Lower lobe of right lung (tissue), 2 donors: ENCODE measurements at places on chromosomes 2 and 18. TPM values are rescaled to one million over a fixed set of nuclear protein-coding genes. Genes with fewer than 3 reads are reported as not detected.
A peak's percentile ranks its signal among the peaks of the same experiment; 100 is the strongest.

Gene CRYGD
- not detected for total RNA-seq

DNA sequence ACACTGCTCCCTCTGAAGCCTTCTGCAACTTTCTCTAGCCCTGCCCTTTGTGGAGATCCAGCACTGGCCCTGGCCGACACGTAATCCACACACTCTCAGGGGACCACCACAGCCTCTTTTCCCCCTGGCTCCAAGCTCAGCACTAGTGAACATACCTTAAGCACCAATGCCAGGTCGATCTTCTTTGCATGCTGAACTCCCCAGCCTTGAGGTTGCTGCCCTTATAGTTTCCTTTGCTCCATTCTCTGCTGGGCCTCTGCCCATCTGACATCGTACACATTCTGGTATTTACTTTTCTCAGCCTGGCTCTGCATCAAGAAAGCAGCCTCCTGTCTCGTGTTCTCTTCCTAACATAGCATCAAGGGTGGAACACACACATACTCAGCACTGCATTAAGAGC is 361.5 kb downstream of the LPIN1 start:
- no peaks in the 10 kb centered on the region for H3K27me3 ChIP-seq
- no peak for DNase-seq
- H3K4me3 ChIP-seq: no peak overlapping the region
- no peak overlapping the region for H3K27ac ChIP-seq
- H3K4me1 ChIP-seq: no peaks in the 10 kb centered on the region

Gene TNS1
- total RNA-seq: 505 TPM

DNA sequence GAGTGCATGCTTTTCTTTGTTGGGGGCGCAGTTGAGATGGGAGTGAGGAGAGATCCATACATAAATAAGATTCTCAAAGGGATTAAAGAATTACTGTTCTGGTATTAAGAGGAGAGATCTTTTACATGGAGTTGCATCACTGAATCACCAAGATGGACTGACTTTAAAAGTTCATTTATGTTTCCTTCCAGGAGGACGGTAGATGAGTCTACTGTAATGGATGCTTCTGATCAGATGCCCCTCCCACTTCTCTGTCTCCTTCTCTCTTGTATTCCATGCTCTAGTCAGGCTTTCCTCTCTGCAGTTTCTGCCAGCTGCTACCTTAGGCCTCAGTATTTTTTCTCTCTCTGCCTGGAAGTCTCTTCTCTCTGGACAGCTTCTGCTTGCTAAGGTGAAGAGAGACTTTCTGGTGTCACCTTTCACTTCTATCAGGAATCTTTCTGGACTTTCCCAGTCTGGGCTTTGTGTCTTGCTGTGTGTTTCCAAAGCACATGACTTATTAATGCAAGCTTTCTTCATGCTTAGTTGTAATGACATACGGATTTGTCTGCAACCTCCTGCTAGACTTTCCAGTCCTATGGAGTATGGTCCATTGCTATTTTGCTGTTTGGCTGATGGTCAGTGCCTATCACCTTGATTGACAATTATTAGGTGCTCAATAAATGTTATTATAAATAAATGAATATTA is 23.6 kb downstream of the FAM171B start:
- no peak overlapping the region for H3K27ac ChIP-seq
- H3K4me3 ChIP-seq: no peak overlapping the region
- H3K4me1 ChIP-seq: no peaks in the 10 kb centered on the region
- H3K36me3 ChIP-seq: no peaks in the 10 kb centered on the region

DNA sequence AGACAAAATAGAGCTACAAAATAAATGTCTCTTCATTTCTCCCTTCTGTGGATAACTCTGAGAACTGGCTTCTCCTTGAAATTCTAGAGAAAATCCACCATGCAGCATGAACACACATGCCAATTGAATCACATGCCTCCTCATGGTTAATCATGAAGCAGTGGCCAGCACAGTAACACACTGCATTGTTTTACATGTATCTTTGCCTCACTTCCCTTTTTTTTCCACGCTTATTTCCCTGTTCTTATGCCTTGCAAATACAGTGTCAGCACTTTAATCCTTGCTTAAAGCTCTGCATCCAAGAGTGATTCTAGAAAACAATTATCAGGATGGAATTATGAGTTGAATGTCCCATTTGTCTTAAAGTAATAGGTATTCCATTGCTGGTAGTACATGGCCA is 50.3 kb upstream of the ZBTB7C start:
- DNase-seq: no peak
- no peaks in the 10 kb centered on the region for H3K4me1 ChIP-seq
- no peak overlapping the region for H3K4me3 ChIP-seq
- no peaks in the 10 kb centered on the region for H3K27me3 ChIP-seq
- H3K27ac ChIP-seq: no peak overlapping the region

GRCh38 chr2:236473691-236474090 is 95.9 kb upstream of the ACKR3 start:
- H3K4me3 ChIP-seq: no peak overlapping the region
- no peaks in the 10 kb centered on the region for H3K4me1 ChIP-seq
- no peak overlapping the region for H3K27ac ChIP-seq
- H3K27me3 ChIP-seq: no peaks in the 10 kb centered on the region

Gene NEU2
- total RNA-seq: not detected

Gene COL4A4
- total RNA-seq: 24.3 TPM

- peaks cover 68% of the 10 kb centered on the region for H3K27me3 ChIP-seq
- no peak overlapping the region for H3K27ac ChIP-seq
- H3K4me1 ChIP-seq: peaks cover 12% of the 10 kb centered on the region
- H3K36me3 ChIP-seq: no peaks in the 10 kb centered on the region
- DNase-seq: no peak
Observed at GRCh38 chr2:218902427-218902826, 21.8 kb downstream of the WNT10A start.

Gene ALS2
- 24.7 TPM for total RNA-seq

Gene PIEZO2
- 11.1 TPM for total RNA-seq

DNA sequence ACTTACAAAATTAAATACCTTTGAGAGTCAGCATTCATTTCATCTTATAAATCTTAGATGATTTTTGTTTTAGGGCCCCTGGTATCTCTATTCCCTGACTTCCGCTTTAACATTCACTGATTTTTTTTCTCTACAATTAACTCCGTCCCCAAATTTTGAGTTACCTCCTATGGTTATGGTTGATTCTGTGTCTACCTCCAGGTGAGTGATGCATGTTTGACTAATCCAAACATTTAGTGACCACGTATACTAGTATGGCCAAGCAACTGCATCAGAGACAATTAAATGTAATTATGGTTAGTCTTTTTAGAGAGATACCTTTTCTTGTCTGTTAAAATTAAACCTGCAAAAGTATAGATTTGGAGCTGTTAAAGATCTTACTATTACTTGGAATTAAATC is 120.3 kb downstream of the CCDC102B start:
- H3K27ac ChIP-seq: no peak overlapping the region
- H3K4me3 ChIP-seq: no peak overlapping the region
- H3K4me1 ChIP-seq: no peaks in the 10 kb centered on the region
- DNase-seq: no peak

GRCh38 chr2:118221536-118222272 is 133.4 kb downstream of the INSIG2 start:
- no peak overlapping the region for H3K4me3 ChIP-seq
- no peaks in the 10 kb centered on the region for H3K36me3 ChIP-seq
- peaks cover 75% of the 10 kb centered on the region for H3K27me3 ChIP-seq

DNA sequence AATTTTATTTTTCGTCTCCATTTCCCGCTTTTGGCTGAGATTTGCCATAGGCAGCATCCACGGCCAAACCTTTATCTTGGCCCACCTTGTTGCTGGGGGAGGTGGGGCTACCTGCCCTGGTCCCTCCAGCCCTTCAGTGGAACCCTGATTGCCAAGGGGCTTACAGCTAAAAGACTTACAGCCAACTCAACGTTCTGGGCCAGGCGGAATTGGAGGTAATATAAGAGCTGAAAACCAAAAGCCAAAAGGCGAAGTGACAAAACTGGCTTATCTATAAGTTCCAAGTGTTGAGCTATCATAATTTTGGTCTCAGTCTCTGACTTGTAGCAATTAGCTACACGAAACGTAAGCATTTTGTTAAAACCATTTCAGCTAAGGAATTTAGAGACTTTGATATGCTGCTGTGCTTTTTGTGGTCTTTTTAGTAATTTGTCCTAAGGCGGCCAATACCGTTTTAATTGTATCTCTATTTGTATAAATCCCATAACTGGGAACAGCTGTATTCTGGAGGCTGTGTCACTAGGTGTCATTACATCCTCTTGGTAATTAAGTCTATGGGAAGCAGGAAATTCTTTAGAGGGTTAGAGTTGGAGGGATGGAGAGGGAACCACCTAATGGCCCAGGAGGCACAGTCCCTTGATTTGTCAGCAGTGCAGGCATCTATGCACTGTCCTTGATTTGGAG is 24.0 kb downstream of the PDCD1 start:
- H3K27ac ChIP-seq: no peak overlapping the region
- peaks cover 12% of the 10 kb centered on the region for H3K27me3 ChIP-seq
- DNase-seq: no peak
- H3K4me3 ChIP-seq: no peak overlapping the region
- H3K36me3 ChIP-seq: no peaks in the 10 kb centered on the region
- H3K4me1 ChIP-seq: no peaks in the 10 kb centered on the region

DNA sequence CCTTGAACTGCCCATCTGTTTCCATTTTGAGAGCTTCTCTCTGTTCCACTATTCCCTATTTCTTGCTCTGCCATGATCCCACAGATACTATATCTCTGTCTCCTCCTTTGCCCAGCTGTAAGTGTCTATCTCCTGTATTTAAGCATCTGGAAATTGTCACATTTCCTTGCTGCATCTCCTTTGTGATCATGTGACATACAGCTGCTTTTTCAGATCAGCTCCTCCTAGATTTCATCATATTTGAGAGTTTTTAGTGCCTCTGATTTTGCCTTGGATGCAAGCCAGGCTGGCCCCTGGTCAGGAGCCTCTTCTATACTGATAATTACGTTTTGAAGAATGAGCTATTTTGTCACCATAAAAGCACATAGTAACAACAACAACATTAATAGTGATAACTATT is 131.7 kb upstream of the TNP1 start:
- no peak overlapping the region for H3K4me3 ChIP-seq
- DNase-seq: no peak
- no peaks in the 10 kb centered on the region for H3K27me3 ChIP-seq

DNA sequence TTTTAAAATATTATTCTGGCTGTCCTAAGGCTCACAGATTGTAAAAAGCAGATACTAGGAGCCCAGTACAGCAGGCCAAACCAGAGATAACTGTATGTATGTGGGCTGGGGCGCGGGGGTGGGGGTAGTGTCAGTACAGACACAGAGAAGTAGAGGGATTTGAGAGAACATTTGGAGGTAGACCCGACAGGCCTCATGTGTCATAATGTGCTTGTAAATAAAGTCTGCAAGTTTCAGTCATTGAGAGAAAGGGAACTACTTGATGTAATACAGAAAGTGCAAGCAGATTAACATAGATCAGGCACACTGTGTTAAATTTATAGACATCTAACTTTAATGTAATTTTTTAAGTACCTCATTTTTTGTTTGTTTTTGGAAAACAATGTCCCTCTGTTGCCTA is 7.4 kb upstream of the POLI start:
- H3K27ac ChIP-seq: peak overlapping the region; percentile 67
- peak; percentile 76 for DNase-seq
- H3K4me1 ChIP-seq: no peaks in the 10 kb centered on the region
- H3K36me3 ChIP-seq: no peaks in the 10 kb centered on the region
- H3K27me3 ChIP-seq: no peaks in the 10 kb centered on the region

Gene GPR39
- total RNA-seq: 11.2 TPM

Gene EPB41L5
- 93.7 TPM for total RNA-seq

- H3K4me3 ChIP-seq: no peak overlapping the region
- DNase-seq: no peak
- H3K36me3 ChIP-seq: no peaks in the 10 kb centered on the region
- no peaks in the 10 kb centered on the region for H3K4me1 ChIP-seq
- H3K27me3 ChIP-seq: no peaks in the 10 kb centered on the region
Observed at GRCh38 chr2:140274891-140275290, 1494.7 kb upstream of the NXPH2 start.

Gene POTEI
- total RNA-seq: 0.24 TPM

Gene HOXD4
- 0.97 TPM for total RNA-seq

Gene CDH2
- 0.68 TPM for total RNA-seq
